ENCODE measurements at places on chromosomes 4 and X.

- DNase-seq = no peak
Measured at GRCh38 chr4:69974631-69975030, 9.1 kb upstream of the CSN2 start.

GRCh38 chr4:139912445-139912844 is 241.5 kb downstream of the MAML3 start:
- no peak for DNase-seq

DNA sequence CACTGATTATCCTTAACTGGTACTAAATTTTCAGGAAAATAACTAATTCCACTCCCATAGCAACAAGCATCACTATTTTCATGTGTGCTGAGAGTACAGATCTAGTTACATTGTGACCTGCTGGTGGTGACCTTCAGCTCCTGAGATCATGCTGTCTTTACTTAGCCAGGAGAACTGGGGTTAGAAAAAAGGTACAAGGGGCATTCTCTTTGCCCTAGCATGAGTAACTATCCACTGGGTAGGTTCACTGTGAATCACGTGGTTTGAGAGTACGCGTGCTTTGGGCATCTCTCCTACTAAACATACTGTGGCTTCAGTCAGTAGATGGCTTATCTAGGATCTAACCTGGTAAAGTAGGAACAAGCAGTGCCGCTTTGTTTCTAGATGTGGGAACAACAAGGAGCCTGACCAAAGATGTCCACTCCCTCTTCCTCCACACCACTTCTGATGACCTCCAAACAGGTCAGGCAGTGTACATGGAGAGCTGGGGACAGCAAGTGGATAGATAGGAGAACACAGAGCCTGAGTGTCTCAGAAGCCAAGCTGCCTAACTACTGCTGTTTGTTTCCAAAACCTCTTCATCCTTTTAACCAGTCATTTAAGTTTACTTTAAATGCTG is 90.2 kb downstream of the CBR4 start:
- no peak for DNase-seq

GRCh38 chrX:10041383-10041782 is 74.2 kb downstream of the CLDN34 start:
- DNase-seq = no peak

GRCh38 chrX:32896088-32896487 is 315.3 kb downstream of the DMD start:
- DNase-seq = no peak

DNA sequence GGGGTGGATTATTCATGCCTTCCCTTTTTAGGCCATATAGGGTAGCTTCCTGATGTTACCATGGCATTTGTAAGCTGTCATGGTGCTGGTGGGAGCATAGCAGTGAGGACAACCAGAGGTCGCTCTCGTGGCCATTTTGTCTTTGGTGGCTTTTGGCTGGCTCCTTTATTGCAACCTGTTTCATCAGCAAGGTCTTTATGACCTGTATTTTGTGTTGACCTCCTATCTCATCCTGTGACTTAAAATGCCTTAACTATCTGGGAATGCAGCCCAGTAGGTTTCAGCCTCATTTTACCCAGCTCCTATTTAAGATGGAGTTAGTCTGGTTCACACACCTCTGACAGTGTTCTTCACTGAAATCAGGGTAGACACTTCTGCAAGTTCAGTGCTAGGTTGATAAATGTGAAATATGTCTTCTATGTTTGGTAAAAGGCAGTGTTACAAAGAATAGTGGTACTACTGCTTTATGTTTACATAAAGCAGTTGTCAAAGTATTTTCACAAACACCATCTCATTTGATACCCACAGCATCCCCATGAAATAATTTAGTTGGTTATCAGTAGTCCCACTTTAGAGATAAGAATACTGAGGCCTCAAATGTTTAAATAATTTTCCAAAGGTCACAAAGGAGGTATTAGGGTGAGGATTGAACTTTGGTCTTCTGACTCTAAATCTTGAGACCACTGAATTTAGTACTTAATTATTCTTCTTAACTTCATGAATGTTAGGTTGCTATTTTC is 77.1 kb upstream of the C4orf54 start:
- DNase-seq = no peak

DNA sequence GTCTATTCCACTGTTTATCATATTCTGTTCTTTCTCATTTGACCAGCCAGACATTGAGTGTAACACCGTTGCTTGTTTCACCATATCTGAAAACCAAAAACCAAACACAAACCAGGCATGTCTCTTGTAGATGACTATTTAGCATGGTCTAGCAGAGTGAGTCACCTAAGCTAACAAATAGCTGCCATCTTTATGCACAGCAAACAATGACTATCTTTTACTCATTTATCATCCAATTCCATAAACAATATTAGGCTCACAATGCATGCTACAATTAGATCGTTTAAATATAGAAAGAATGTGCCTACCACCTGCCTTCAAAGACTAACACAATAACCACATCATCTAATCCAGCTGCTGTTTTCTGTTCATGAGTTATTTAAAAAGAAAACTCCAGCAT is 495.4 kb downstream of the PCDH19 start:
- no peak for DNase-seq

DNA sequence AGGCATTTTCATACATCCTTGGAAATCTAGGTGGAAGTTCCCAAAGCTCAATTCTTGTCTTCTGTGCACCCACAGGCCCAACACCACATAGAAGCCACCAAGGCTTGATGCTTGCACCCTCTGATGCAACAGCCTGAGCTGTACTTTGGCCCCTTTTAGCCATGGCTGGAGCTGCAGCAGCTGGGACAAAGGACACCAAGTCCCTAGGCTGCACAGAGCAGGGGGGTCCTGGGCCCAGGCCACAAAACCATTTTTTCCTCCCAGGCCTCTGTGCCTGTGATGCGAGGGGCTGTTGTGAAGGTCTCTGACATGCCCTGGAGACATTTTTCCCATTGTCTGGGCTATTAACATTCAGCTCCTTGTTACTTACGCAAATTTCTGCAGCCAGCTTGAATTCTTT is 124.0 kb upstream of the S100G start:
- DNase-seq = no peak

- no peak for DNase-seq
Measured at GRCh38 chrX:104618106-104618895, 52.3 kb downstream of the IL1RAPL2 start.

DNA sequence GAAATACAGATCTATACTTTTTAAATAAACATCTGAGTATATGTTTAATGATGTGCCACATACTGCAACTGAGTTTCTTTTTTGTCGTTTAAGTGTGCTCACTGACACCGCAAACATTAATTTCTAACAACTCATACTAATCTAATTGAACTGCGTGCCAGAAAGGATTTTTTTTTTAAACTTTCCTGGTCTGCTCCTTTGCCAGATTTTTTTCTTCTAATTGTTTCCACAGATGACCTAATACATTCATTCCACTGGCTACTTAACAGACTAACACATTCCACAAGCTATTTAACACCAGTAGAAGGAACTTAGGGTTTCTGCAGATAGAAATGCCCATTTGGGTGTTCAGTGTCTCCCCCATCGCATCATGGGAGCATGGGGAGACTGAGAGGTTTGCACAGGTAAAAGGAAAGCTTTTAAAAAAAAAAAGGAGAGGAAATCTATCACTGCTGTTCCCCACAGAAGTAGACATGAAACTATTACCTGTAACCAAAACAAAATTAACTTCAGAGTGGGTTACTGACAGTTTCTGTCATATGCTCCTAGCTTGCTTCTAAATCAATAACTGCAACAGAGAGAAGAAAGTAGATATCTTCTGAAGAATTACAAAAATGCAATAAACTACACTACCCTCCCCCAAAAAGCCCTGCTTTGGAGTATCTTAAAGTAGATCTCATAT is 31.6 kb downstream of the SH3KBP1 start:
- no peak for DNase-seq

GRCh38 chr4:175509320-175509719 is 302.7 kb downstream of the GPM6A start:
- no peak for DNase-seq

GRCh38 chr4:1405636-1406393 is 427 bp downstream of the NKX1-1 start:
- DNase-seq = no peak

- no peak for DNase-seq
Measured at GRCh38 chr4:163280703-163281519, 51.5 kb downstream of the NPY1R start.

DNA sequence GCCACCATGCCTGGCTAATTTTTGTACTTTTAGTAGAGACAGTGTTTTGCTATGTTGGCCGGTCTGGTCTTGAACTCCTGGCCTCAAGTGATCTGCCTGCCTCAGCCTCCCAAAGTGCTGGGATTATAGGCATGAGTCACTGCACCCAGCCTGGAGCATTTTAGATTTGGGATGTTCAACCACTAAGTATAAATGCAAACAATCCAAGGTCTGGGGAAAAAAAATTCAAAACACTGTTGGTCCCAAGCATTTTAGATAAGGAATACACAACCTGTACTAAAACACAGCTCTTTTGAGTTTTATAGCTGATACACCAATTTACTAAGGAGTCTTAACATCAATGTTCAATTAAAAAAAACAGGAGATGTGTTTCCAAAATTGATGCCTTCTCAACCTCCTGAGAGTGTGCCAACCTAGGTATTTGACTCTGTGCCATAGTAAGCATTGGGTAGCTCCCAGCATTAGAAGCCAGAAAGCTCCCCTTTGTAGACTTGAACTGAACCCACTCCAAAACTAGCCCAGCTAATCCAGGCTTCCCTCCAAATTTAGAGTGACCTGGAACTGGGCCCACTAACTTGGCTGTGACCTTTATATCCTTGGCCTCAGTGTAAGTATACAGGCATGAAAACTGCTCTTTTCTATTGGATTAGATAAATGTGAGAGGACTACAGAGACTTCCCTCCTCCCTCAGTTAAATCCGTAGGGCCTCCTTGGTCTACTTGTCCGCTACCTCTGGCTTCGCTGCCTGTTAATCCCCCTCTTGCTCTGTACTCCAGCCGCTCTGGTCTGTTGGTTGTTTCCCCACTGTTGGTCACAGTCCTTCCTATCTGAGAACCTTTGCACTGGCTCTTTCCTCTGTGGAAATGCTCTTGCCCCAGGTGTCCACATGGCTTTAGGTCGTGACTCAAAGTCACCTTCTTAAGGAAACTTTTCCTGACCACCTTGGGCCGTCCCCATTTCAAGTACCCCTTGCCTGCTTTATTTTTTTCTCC is 77.6 kb downstream of the CCKAR start:
- DNase-seq = no peak

DNA sequence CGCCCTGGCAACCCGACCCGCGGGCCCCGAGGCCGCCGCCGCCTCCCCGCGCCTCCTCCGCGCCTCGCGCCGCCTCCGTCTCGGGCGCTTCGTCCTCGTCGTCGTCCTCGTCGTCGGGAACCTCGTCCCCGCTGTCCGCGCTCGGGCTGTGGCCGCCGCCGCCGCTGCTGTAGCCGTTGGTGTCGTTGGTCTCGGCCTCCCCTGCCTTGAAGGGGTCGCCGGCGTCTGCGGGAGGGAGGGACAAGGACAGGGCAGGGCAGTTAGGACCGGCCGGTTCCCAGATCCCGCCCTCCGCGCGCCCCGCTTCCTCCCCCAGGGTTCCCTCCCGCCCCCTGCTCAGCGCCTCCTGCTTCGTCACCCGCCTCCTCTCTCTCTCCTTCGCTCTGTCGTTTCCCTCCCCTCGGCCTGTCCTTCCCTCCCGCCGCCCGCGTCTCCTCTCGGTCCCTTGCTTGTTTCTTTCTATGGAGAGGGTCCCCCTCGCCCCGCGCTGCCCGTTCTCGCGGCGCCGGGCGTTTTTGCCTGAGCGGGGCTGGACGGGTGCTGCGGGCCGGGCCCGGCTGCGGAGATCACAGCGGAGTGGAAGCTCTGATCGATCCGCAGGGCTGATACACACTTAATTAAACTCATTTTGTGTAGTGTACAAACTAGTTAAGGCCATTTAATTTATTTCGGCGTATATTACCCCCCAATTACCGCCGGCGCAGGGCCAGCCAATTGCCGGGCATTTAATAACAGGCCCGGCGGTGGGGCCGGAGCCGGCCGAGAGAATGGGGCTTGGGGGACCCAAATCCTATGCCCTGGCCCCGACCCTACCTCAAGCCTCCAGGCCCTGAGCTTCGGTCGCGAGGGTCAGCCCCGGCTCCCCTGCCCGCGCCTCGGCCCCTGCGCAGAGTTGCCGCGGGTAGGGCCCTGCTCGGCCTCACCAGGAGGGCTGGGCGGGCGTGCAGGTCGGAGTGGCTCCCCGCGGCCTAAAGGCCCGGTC is 2.4 kb downstream of the NKX1-1 start:
- DNase-seq = no peak

DNA sequence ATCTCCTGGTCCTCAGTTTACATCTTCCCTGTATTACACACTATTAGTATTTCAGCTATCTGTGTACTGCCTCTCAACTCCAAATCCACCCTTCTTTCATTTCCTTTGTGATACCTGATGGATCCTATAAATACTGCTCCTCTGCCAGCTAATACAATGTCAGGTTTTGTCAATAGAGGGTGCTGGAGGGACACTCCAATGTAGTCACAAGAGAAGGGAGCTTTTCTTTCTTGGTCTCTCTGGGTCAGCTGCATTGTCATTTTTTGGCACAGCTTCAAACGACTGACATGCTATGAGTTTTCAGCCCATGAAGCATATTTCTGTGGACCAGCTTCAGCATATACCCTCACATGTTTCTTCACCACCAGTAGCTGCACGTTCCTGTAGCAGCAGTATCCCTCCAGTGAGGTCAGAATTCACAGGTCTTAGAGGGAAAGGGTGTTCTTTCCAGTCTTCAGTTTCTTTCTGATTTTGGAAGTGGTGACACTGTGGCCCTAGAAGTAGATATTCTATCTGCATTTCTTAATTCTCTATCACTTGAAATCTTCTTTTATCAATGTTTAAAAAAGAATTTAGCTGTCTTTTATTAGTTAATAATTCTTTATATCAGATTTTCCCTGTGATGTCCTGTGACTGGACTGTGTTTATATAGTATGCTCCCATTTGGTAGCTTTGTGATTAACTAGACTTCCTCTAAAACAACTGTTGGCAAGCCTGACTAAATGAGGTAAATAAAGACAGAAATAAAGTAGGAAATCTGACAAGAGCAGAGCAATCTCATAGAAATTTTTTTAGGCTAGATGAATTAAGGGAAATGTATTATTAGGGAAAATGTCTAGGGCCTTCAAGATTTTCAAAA is 60.6 kb downstream of the GABRA2 start:
- no peak for DNase-seq

- DNase-seq = no peak
Measured at GRCh38 chrX:148290931-148291330, 209.5 kb upstream of the AFF2 start.

DNA sequence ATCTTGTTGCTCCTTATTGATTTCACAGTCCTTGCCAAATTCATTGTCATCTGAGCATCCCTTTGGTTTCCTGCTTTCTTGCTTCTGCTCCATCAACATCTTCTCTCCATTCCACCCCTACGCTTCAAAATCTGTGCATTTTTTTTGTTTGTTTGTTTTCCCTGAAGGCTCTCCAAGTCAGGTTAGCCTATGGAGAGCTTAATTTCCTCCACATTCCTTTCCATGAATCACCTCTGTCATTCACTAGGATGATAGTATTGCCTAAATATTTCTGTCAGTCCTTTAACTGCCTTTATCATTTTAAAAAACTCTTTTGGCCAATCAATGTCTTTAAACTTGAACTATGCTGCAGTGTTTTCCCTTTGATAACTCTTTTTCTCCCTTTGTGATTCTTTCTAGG is 67.7 kb downstream of the PPARGC1A start:
- no peak for DNase-seq

- DNase-seq = no peak
Measured at GRCh38 chrX:40543661-40544328, 37.0 kb upstream of the ATP6AP2 start.
